ENCODE measurements at places on chromosomes 3 and 15. TPM values are rescaled to one million over a fixed set of nuclear protein-coding genes. Genes with fewer than 3 reads are reported as not detected.

The DNAH12 gene
- total RNA-seq, result 1.4 TPM

DNA sequence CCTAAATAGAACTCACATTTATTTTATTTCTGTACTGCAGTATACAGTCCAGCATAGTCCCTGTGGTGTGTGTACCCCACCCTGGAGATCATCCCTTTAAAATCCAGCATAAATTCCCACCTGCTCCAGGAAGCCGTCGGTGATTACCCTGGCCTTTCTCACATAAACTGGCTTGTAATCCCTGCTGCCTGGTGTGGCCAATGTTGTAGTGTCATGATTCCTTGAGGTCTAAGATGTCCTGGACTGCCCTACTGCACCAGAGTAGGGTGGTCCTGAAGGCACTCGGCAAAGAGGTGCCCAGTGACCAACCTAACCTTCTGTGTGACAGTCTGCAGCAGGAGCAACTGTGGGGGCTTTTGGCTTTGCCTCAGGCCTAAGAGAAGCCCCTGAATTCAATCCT lies 58.9 kb downstream of the ITGA11 start:
- DNase-seq, result no peak
- H3K27me3 ChIP-seq, result no peaks in the 10 kb centered on the region
- H3K27ac ChIP-seq, result no peak overlapping the region
- no peaks in the 10 kb centered on the region for H3K36me3 ChIP-seq
- peaks cover 12% of the 10 kb centered on the region for H3K4me1 ChIP-seq

The SLC6A20 gene
- not detected for total RNA-seq

- no peak overlapping the region for H3K27ac ChIP-seq
- peaks cover 28% of the 10 kb centered on the region for H3K27me3 ChIP-seq
- no peaks in the 10 kb centered on the region for H3K4me1 ChIP-seq
- no peaks in the 10 kb centered on the region for H3K36me3 ChIP-seq
- no peak overlapping the region for H3K4me3 ChIP-seq
Observed at GRCh38 chr3:10328460-10329071, 7.7 kb upstream of the SEC13 start.

GRCh38 chr3:14687360-14687759 lies 12.4 kb downstream of the C3orf20 start:
- H3K4me1 ChIP-seq, result no peaks in the 10 kb centered on the region
- H3K4me3 ChIP-seq, result no peak overlapping the region
- H3K36me3 ChIP-seq, result no peaks in the 10 kb centered on the region
- DNase-seq, result no peak

- no peak overlapping the region for H3K4me3 ChIP-seq
- H3K27ac ChIP-seq, result no peak overlapping the region
- no peak for DNase-seq
Observed at GRCh38 chr15:83219026-83219425, 11.4 kb upstream of the HDGFL3 start.

DNA sequence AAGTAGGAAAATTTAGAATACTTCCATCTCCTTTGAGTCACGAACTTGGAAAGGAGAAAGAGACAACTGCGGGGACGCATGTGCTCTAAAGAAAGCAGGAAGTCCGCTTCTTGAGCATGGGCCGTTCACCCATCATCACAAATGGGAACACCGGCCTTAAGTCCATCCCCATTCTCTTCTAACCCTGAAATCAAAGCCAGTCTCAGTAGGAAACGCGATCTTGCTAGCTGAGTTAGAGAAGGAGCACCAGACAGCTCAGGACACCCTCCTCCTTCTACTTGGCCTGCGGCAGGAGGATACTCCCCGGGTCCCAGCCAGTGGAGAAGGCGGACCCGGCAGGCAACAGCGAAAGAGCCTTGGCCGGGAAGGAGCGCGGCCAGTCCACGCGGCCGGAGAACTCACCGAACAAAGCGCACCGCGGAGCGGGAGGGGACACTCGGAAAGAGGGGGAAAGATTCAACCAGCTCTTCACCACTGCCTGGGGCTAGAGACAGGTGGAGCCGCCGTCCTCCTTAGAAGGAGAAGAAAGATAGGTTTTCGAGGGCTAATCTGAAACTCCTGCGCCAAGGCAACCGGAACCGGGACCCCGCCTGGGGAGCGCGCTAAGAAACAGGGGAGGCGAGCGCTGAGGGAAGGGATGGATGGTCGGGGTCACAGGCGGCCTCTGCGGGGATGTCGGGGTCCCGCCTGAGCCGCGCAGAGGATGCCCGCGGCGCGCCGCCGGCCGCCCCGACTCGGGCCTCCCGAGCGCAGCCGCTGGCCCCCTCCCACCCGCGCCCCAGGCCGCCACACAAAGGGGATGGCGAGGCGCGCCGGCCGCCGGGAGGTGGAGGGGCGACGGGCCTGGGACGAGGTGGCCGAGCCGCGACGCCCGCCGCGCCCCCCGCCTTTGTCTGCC lies 818 bp downstream of the SLC4A7 start:
- H3K4me1 ChIP-seq, result peaks cover 3% of the 10 kb centered on the region
- peak overlapping the region; percentile 98 for H3K4me3 ChIP-seq
- H3K27me3 ChIP-seq, result no peaks in the 10 kb centered on the region
- peak; percentile 63 for DNase-seq
- peaks cover 3% of the 10 kb centered on the region for H3K36me3 ChIP-seq

- no peak overlapping the region for H3K27ac ChIP-seq
- H3K4me1 ChIP-seq, result no peaks in the 10 kb centered on the region
- H3K4me3 ChIP-seq, result no peak overlapping the region
- H3K36me3 ChIP-seq, result no peaks in the 10 kb centered on the region
- peak; percentile 26 for DNase-seq
- H3K27me3 ChIP-seq, result peaks cover 6% of the 10 kb centered on the region
Observed at GRCh38 chr3:151171145-151171757, 31.8 kb downstream of the GPR171 start.

- no peaks in the 10 kb centered on the region for H3K27me3 ChIP-seq
- no peak overlapping the region for H3K4me3 ChIP-seq
- H3K27ac ChIP-seq, result no peak overlapping the region
- no peaks in the 10 kb centered on the region for H3K4me1 ChIP-seq
- H3K36me3 ChIP-seq, result no peaks in the 10 kb centered on the region
Observed at GRCh38 chr3:188578576-188579363, 424.8 kb downstream of the LPP start.

- H3K4me1 ChIP-seq, result no peaks in the 10 kb centered on the region
- H3K4me3 ChIP-seq, result no peak overlapping the region
- no peak overlapping the region for H3K27ac ChIP-seq
- no peak for DNase-seq
- no peaks in the 10 kb centered on the region for H3K36me3 ChIP-seq
- peaks cover 9% of the 10 kb centered on the region for H3K27me3 ChIP-seq
Observed at GRCh38 chr15:82548700-82549099, 8.4 kb upstream of the RPS17 start.

The DGKG gene
- total RNA-seq, result 0.08 TPM

GRCh38 chr3:166877971-166878370 lies 502.1 kb downstream of the ZBBX start:
- no peak for DNase-seq
- no peaks in the 10 kb centered on the region for H3K36me3 ChIP-seq
- no peak overlapping the region for H3K27ac ChIP-seq
- no peaks in the 10 kb centered on the region for H3K4me1 ChIP-seq
- H3K4me3 ChIP-seq, result no peak overlapping the region
- no peaks in the 10 kb centered on the region for H3K27me3 ChIP-seq

- no peaks in the 10 kb centered on the region for H3K36me3 ChIP-seq
- DNase-seq, result no peak
- no peak overlapping the region for H3K27ac ChIP-seq
Observed at GRCh38 chr3:53780806-53781205, 65.4 kb downstream of the CHDH start.

The RLBP1 gene
- total RNA-seq, result not detected

GRCh38 chr3:42130007-42130328 lies 38.8 kb downstream of the TRAK1 start:
- H3K36me3 ChIP-seq, result no peaks in the 10 kb centered on the region
- no peaks in the 10 kb centered on the region for H3K4me1 ChIP-seq
- H3K27me3 ChIP-seq, result no peaks in the 10 kb centered on the region
- H3K27ac ChIP-seq, result no peak overlapping the region
- no peak for DNase-seq

GRCh38 chr15:78749831-78750230 lies 61.4 kb downstream of the ADAMTS7 start:
- DNase-seq, result no peak
- H3K4me1 ChIP-seq, result 0 out of 2 replicates have a peak, but pooled peaks cover 2% of the 10 kb centered on the region
- H3K36me3 ChIP-seq, result no peaks in the 10 kb centered on the region
- H3K27ac ChIP-seq, result no peak overlapping the region
- no peak overlapping the region for H3K4me3 ChIP-seq
- no peaks in the 10 kb centered on the region for H3K27me3 ChIP-seq

The TPM1 gene
- 57.5 TPM for total RNA-seq

GRCh38 chr15:96150254-96150653 lies 180.2 kb upstream of the NR2F2 start:
- no peak for DNase-seq
- H3K27ac ChIP-seq, result no peak overlapping the region
- H3K36me3 ChIP-seq, result no peaks in the 10 kb centered on the region
- no peaks in the 10 kb centered on the region for H3K4me1 ChIP-seq
- H3K27me3 ChIP-seq, result no peaks in the 10 kb centered on the region

DNA sequence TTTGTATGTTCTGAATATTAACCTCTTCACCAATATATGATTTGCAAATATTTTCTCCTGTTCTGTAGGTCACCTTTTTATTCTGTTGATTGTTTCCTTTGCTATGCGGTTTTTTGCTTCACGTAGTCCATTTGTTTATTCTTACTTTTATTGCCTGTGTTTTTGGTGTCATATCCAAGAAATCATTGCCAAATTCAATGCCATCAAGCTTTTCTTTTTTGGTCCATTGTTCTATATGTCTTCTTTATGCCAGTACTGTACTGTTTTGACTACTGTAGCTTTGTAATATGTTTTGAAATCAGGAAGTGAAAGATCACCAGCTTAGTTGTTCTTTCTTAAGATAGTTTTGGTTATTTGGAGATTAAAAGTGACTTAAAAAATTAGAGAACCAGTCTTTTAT lies 4.2 kb downstream of the PARP15 start:
- no peak for DNase-seq
- no peaks in the 10 kb centered on the region for H3K27me3 ChIP-seq
- H3K36me3 ChIP-seq, result no peaks in the 10 kb centered on the region
- no peaks in the 10 kb centered on the region for H3K4me1 ChIP-seq
- H3K27ac ChIP-seq, result no peak overlapping the region

The PATL2 gene
- total RNA-seq, result not detected
